Activated T-helper 1 cell treated with anti-CD3 and anti-CD28 coated beads, Interleukin-12 subunit alpha, Interleukin-12 subunit beta, Interleukin-2, Interleukin-4 antibody, amounts not matched to agents 30 ng/mL and 10 ng/mL and 1 ng/mL, durations not matched to agents 14 hours and 24 hours and 36 hours (primary cell): ENCODE measurements at places on chromosomes 3 and 15. TPM values are rescaled to one million over a fixed set of nuclear protein-coding genes. Genes with fewer than 3 reads are reported as not detected.

The C3orf49 gene
- total RNA-seq = not detected in 2 replicates

The LYSMD4 gene
- 10.1 and 10.3 TPM in 2 replicates for total RNA-seq

The CPLX3 gene
- total RNA-seq = 0.17 and 0.29 TPM in 2 replicates

The TUSC7 gene
- not detected in 2 replicates for total RNA-seq

The TMEM212 gene
- total RNA-seq = not detected in 2 replicates

The NECTIN3 gene
- total RNA-seq = 3.5 and 4.6 TPM in 2 replicates

The PRR20G gene
- total RNA-seq = not detected in 2 replicates

The LDHAL6B gene
- not detected in 2 replicates for total RNA-seq

The TGM5 gene
- total RNA-seq = not detected in 2 replicates

The ENTPD3 gene
- not detected in 2 replicates for total RNA-seq

The TATDN2 gene
- total RNA-seq = 80.4 and 81.5 TPM in 2 replicates

The CCR1 gene
- total RNA-seq = 22.6 and 23.2 TPM in 2 replicates

The XCR1 gene
- total RNA-seq = 0.05 and 0.08 TPM in 2 replicates

The SELENOT gene
- total RNA-seq = 139 and 140 TPM in 2 replicates

The CYP1A1 gene
- total RNA-seq = 0.29 and 0.37 TPM in 2 replicates
